Breast epithelium (tissue), 4 donors: ENCODE measurements at places on chromosomes 3 and 15. TPM values are rescaled to one million over a fixed set of nuclear protein-coding genes. Genes with fewer than 3 reads are reported as not detected.

Gene REC114
- total RNA-seq = not detected

Gene OCA2
- total RNA-seq = 0.66 TPM

Gene TM4SF4
- not detected for total RNA-seq

Gene HCLS1
- total RNA-seq = 42.6 TPM

Gene DNAJB11
- total RNA-seq = 41.6 TPM

Gene CCDC174
- 34.8 TPM for total RNA-seq

Gene LEKR1
- 8.0 TPM for total RNA-seq

Gene TAGLN3
- total RNA-seq = not detected

DNA sequence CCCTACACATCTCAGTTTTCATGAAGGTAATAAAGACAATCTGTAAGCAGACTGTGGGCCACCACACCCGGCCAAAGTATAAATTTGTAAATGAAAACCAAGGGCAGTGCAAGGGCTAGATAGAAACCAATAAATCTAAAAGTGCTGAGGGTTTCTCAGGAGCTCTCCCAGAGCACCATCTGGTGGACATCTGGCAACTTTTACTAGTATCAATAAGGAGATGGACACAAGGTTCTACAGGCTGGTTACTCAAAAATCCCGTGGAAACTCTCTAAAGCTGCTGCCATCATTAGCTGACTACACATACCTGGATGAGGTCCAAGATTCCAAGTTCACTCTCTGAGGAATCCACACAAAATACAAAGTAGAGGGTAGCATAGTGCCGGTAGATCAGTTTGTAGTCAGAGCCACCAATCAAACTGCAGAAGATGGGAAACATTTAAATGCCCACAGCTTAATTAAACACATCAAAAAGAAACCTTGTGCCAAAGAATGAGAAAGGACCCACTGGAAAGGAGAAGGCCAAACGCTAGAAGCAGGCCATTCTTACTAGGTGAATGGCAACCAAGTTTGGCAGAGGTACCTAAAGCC, 5.5 kb downstream of the AP3S2 start:
- DNase-seq = no peak

- DNase-seq = no peak
Observed at GRCh38 chr3:83633758-83634157, 1325.0 kb upstream of the CADM2 start.

DNA sequence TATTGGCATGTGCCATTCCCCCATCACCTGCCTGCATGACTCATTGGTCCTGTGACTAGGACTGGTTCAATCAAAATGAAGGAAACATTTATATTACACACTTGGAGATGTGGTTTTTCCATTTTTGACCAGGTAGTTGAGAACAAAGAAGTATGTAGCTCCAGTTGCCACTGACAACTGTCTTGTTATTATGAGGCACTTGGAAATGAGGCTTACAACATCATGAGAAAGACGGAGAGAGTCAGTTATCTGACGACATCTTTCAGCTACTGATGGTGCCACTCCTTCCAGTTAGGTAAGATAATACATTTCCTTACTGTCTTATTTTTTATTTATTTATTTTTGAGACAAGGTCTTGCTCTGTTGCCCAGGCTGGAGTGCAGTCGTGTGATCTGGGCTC, 21.8 kb upstream of the PROK2 start:
- DNase-seq = no peak

- no peak for DNase-seq
Observed at GRCh38 chr3:32816439-32817256, 1.1 kb upstream of the TRIM71 start.

DNA sequence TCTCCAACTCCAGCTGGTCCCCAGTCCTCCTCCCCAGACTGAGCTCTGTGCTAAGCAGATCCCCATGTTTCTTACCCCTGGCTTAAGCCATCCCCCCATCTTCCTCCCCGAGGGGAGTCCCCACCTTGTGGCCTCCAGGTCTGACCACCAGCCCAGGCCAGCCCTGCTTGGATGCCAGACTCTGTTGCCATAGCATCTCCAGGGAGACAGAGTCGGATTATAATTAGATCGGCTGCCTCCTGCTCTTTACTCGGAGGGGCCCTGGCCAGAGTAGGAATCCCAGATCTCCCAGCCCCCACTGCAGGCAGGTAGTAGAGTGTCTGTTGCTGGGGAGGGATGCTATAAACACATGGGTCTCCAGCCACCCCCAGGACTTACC, 2.4 kb downstream of the KLHDC8B start:
- DNase-seq = no peak

GRCh38 chr3:152961323-152961722, 126.4 kb downstream of the P2RY1 start:
- no peak for DNase-seq

DNA sequence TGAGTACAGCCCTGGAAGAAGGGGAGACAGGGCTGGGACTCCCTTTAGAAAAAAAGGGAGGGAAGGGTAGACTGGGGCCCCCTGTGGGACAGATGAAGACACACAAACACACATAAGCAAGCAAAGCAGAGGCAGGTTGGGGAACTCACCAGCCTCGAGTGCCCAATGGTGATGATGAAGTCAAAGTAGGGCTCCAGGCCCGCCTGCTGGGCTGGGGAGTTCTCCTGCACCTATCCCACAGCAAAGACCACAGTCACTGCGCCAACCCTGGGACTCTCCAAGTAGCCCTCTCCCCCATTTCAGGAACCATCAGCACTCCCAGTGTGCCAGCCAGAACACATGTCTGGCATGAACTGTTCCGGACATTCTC, 4.1 kb downstream of the GORASP1 start:
- no peak for DNase-seq

DNA sequence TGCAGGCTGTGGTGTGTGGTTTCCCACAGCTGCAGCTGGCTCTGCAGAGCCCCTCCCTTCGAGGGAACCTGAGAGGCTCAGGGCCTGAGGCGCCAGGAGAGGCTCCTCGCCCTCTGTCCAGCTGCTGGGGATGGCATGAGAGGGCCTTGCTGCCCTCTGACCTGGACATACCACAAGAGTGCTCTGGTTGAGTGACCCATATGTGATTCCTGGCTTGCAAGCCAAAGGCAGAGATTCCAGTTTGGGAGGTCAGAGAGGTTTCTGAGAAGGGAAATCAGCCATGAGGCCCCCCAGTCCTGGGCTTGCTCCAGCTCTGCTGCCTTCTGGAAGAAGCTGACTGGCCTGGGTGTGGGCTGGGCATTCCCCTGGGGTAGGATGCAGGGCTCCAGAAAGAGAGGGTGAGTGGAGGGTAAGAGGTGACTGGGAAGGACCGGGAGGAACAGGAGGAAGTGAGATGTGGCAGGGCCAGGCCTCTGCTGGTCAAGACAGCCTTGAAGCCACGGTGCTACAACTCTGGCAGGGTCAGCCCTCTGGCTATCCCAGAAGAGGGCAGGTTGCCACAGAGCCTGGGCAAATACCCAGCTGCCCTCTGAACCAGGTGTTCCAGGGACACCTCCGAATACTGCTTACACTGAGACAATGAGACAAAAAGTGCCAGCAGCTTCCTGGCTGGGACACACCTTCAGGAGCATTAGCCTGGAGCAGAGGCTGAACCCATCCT, 16.0 kb upstream of the SRP14 start:
- no peak for DNase-seq

GRCh38 chr3:67327582-67327981, 326.8 kb downstream of the SUCLG2 start:
- DNase-seq = no peak

DNA sequence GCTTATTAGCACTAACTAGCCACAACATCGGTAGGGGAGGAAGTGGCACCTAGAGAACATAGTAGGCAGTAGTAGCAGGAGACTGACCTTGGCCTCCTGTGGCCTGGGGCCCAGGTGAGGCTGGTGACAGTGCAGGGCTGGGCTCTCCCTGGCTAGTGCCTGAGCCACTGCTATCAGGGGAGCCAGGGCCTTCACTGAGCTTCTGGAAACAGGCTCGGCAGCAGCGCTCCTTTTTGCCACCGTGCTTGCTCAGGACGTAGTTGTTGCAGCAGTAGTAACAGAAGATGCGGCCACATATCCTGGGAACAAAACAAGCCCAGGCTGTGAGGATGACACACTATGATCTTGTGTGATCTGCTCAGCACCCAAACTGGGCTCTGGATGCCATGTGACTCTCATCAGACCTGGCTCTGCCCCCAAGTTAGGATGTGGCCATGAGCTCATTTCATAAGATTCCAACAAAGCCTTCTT, 15.1 kb downstream of the CXCR6 start:
- no peak for DNase-seq

DNA sequence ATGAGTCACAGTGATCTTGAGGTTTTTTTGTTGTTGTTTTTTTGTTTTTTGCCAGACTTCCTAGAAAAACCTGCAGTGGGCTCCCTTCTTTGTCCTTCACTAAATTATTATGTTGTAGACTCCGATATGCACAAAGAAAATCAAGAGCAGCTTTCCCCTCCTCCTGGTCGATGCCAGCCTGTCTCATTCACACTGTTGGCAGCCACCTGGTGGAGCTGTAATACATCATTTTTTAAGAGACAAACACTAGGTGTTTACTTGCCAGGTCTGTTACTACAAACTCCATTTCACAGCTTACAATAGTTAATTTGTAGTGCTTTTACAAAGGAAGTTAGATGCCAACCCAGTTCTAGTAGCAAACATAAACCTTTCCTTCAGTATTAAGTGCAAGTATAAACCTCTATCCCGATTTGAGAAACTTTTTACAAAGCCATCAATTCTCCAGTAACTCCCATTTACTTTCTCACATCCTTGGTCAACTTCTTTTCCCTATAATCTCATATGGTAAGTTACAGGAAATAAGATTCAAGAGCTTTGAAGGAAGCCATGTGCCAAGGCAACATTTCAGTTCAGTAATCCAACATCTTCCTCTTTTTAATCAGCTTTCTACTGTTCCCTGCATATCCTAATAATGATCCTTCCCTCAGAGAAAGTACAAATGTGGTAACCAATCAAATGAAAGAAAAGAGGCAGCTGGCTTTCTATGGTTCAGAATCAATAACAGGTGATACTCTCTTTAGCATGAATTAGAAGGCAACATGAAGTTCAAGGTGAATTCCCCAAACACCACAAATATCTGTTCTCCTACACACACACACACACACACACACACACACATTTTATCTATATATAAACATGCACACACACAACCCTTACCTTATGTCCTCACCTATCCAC, 14.0 kb downstream of the AAGAB start:
- DNase-seq = no peak

- no peak for DNase-seq
Observed at GRCh38 chr15:32747921-32748342, 30.1 kb downstream of the GREM1 start.

GRCh38 chr3:143240886-143241285, 121.3 kb downstream of the CHST2 start:
- no peak for DNase-seq

DNA sequence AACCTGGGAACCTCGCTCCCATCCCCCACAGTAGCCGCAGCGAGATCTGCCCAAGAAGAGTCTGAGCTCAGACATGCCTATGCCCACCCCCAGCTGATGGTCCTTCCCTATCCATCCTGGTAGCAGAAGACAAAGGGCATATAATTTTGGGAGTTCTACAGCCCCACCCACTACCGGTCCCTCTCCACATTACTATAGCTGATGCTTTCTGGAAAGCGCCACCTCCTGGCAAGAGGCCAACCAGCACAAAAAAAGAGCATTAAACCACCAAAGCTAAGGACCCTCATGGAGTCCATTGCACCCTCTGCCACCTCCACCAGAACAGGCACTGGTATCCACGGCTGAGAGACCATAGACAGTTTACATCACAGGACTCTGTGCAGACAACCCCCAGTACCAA, 168.4 kb downstream of the MEGF11 start:
- no peak for DNase-seq

GRCh38 chr3:42122261-42123011, 31.3 kb downstream of the TRAK1 start:
- DNase-seq = no peak

DNA sequence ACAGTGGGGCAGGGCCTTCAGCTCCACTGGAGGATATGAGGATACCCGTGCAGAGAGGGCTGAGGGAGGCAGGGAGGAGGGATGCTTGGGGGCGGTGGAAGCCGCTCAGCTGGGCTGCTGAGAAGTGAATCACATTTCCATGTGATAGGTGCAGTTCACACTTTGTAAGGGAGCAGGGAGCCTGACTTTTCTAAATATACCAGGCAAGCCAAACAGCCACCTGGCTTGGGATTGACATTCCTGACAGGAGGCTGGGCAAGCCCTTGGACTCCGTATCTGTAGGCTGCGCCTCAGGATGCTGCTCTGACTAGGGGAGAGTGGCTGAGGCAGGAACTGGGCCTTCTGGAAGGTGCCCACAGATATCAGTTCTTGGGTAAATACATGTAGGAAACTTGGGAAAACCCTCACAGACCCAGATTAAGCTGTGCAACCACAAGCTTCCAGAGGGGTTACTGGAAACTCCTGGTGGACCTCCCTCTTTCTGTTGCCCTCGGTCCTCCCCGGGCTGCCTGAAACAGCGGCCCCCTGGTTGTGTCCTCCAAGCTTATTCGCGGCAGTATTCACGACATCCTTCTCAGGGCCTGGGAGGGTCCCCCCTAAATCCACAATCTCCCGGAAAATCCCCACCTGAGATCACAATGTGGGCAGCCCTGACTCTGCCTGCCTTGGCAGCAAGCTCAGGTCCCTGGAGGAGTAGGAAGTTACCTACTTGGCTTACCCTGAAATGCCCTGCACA, 33.0 kb upstream of the ADCY5 start:
- no peak for DNase-seq

DNA sequence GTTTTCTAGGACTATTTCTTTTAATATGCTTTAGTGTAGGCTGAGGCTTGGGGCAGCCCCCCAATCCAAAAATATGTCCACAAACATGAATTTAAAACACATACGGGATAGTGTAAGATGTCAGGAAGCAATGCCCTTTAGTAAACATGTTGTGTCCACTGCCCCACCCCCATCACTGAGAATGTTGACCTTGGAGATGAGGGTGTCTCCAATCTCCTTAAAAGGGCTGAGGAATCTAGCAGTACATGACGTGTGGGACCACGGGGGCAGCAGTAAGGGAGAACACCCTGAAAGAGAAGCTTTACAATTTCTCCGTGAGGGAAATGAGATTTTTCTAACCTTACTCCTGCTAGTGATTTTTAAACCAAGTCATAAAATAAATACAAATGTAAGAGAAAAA, 84.7 kb downstream of the SQOR start:
- DNase-seq = no peak

DNA sequence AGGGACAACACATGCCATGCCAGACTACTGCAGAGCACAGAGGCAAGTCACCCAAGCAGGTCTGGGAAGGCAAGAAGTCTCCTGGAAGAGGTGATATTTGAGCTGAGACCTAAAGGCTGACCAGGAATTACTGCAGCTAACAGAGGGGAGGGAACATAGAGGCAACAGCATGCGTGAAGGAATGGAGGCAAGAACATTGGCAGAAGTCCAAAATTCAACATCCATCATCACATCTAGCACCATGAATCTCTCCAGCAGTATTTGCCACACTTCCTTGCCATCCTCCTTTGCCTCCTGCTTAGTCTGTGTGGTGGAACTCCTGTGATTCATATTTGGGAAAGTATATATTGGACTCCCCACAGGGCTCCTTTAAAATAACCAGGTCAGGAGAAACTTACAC, 870 bp upstream of the TSEN2 start:
- DNase-seq = no peak
